ENCODE measurements at places on chromosomes 4 and X.

DNA sequence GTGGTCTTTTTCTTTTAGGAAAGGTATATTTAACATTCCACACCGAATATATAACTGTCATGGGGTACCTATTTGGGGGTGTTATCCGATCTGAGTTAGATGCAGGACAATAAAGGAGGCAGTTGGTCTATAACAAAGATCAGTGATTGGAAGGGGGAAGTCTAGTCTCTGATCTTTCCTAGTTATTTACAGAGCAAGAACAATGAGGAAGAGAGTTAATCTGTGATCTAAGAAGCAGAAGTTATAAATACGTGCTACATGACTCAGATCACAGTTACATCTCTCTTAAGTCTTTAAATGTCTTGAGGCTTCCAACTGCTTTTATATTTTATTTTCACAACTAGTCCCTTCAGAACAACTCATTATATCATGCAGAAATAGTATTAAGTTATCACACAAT, 33.2 kb upstream of the ARMCX4 start:
- DNase-seq = no peak

GRCh38 chrX:21708116-21708515, 49.8 kb downstream of the SMPX start:
- DNase-seq = no peak

DNA sequence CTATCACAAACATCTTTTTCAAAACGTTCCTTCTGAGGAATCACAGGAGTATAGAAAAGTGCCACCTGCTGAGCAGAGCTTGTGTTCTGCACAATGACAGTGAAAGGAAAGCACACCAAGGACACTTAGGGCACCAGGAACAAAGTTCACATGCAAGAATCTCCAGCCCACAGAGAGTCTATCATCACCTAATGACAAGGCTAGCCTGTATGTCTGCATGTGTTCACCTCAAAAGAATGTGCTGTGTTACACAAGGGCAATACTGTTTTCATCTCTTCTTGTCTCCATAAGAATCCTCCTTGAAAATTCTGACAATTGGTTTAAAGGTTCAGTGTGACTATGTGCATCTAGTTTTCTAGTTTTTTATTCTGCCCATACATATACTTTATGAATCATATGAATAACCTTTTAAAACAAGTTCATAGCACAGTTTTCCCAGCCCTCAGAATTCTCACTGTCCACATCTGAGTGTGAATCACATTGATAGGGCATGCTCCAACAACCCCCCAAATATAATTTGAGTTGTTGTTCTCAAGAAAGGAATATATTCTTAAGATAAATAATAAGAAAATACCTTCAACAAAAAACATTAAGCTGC, 118.0 kb downstream of the PWWP3B start:
- DNase-seq = no peak

DNA sequence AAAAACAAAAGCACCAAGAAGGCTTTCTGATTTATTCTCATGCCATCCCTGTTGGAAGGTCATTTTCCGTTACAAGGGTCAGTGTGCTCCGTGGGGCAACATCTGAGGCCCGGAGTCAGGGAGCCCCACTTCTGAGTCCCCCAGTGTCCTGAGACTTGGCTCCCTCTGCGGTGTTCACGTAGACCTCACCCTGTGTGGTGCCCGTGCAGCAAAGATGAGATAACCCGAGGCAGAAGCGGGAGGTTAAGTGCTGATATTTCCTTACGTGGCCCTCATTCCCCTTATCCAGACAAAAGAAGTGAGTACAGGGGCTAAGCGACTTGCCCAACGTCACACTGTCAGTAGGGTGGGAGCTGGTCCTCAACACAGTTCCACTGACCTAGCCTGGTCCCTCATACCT, 3.5 kb downstream of the JAKMIP1 start:
- no peak for DNase-seq

- DNase-seq = no peak
Measured at GRCh38 chr4:106083065-106083464, 187.8 kb downstream of the NPNT start.
